ENCODE measurements at places on chromosomes 7 and 10. TPM values are rescaled to one million over a fixed set of nuclear protein-coding genes. Genes with fewer than 3 reads are reported as not detected.

The GPR37 gene
- 8.8 TPM for total RNA-seq

DNA sequence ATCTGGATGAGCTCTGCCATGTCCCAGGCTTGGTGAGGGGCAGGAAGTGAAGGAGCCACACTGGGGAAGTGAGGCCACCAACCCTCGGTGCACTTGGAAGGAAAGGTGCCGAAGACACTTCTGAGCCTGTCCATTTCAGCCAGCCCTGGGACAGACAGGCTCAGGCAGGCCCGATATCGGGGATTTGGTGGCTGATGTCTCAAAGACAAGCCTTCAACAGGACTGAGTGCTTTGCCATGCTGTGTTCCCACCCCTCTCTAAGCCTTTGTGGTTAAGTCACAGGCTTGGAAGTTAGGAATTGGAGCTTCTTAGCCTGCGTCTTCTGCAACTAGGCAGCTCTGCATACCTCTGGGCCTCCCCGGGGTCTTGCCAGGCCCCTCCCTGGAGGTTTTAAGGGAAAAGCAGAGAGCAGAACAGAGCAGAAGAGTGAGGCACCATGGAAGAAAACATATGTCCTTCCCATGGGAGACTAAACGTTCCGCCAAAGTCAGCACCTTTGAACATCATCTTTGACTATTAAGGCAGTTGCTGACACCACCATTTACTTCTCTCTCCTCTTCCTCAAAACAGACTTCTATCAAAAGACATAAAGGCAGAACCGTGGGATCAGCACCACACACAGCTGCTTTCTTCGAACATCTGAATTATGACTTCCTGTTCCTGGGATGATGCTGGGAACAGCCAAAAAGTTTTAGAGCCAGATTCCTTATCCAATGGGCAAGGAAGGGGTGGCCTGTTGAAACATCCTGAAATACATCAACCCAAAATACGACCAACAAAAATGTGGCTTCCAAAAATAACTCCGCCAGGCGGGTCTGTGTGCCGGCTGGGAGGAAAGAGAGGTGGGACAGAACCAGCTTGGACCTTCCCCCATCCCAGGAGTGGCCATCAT is 71.8 kb downstream of the AFAP1L2 start:
- DNase-seq = no peak

DNA sequence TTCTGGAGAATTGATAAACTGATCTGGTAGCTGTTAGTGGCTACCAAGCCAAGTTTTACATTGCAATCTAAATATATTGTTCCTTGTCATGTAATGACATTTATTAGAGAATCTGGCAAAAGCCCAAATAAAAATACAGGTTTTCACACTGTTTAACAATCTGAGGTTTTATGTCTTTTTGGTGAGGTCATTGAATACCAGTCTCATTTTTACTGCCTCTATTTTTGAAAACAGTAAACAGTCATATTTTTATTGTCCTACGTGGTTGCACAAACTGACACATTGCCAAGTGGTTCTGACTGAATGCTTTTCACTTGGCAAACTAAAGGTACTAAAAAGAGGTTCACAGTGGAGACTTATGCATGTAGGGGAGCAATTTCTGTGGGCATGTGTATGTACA is 157.5 kb downstream of the PRKG1 start:
- no peak for DNase-seq

DNA sequence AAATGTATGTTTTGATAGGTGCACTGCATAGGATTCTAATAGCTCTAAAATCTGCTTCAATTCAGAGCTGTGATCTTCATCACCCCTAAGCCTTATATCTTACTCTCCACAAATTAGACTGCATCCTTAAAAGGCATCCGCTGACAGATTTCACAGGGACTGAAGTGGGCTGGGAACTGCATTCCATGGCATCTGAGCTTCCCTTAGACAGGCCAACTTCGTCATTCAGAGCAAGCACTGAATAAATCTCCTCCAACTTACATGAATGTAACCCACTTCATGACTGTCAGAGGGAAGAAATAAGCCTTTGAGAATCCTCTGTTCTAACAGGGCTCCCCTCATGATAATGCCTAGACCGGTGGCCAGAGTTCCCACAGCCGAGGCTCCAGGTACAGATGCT is 71.3 kb downstream of the SFMBT2 start:
- DNase-seq = no peak

DNA sequence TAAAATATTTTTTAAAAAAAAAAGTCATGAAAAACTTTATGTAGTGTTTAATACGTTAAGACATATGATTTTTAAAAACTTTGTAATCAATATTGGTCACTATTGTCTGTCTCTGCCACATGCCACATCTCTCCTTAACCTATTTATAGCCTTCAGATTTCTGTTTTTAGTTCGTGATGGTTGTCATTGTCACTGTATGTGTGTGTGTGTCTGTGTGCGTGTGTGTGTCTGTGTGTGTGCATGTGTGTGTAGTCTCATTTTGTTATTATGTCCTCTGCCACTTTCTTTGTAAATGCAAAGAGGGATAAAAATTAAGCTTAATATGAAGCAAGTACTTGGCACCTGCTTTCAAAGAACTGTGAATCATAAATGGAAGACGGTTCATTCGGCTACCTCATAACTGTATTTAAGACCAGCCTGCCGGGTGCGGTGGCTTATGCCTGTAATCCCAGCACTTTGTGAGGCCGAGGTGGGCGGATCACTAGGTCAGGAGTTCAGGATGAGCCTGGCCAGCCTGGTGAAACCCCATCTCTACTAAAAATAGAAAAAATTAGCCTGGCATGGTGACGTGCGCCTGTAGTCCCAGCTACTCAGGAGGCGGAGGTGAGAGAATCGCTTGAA is 354.0 kb downstream of the ARL4A start:
- DNase-seq = no peak

The TMEM225B gene
- total RNA-seq = 0.24 TPM

The CYP26C1 gene
- total RNA-seq = not detected

The RAPGEF5 gene
- 14.5 TPM for total RNA-seq
